ENCODE measurements at places on chromosomes 11 and 22.

DNA sequence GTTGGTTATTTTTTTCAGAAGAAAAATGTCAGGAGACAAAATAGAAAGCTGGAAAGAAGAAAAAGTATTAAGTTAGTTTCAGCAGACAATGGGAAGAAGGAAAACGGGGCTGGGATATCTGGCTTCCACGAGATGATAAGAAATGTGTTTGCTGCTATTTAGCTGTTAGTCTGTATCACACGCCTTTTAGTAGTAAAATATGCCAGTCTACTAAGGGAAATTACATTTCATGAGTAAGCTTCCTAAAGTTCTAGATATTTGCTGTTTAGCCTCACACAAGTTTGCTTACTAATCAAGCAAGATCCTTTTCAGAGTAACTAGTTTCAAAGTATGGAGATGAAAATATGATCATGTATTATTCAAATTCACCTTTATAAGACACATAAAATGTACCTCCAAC is 1.5 kb downstream of the OR51B4 start:
- DNase-seq: no peak

DNA sequence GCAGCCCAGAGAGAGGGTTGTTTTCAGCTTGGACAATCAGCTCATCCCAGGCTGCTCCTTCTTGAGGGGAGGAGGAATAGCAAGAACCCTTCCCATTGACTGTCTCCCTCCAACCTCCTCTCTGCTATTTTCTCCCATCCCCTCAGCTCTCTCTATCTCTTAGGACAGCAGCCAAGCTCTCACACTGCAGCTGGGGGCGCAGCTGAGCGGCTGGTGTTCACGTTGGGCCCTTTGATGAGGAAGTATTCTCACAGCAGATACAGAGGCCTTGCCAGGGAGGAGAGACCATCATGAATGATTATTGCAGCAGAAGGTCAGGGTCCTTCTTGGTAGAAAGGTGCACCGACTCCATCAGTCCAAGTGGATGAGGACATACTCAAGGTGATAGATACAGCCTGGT is 26.5 kb upstream of the CADM1 start:
- no peak for DNase-seq

- DNase-seq: peak; percentile 24
Observed at GRCh38 chr11:36702330-36703054, 104.5 kb upstream of the RAG2 start.

- DNase-seq: no peak
Observed at GRCh38 chr22:46030231-46030880, 53.4 kb upstream of the WNT7B start.

- DNase-seq: no peak
Observed at GRCh38 chr11:33490842-33491370, 209.7 kb downstream of the C11orf91 start.

DNA sequence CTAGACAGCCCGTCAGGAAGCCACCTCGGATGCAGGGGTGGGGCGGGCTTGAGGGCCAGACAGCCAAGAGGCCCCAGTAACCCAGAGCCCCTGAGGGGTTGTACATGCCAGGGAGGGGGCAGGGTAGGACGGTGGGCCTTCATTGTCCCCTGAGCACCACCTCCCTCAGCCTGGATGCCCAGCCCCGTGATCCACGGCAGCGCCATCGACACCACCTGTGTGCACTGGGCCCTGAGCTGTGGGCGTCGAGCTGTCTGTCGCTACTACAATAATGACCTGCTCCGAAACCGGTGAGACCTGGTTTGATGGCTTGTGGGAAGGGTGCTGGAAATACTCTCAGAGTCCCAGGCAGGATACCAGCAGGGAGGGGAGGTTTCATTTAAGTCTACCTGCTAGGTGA is 37.4 kb upstream of the TPBGL start:
- no peak for DNase-seq

DNA sequence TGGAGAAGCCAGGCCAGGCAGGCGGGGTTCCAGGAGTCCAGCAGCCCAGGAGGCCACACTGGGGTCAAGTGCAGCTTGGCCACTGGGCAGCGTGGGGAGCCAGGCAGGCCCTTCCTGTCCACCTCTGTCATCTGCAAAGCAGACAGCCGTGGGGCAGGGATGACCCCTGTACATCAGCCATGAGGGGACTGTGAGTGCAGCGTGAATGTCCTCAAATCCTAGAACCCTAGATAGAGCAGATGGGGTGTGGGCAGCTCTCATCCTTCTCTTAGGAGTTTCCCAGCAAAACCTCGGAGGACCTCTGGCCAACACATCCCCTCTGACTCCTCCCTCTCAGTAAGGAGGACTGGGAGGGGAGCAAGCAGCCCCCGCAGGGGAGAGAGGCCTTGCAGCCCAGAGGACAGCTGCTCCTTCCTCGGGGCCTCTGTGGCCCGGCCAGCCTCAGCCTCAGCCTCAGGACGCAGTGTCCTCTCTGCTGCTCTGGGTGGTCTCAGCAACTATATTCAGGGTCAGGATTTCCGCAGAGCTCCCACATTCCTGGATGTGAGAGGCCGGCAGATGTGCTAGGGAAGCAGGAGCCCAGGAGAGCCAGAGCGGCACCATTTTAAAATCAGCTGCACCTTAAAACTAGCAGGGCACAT is 820.5 kb downstream of the BRD1 start:
- no peak for DNase-seq
